Endothelial cell (in vitro differentiated cells): ENCODE measurements at places on chromosomes 13 and 19.

- no peak for DNase-seq
These were observed 316 bp upstream of the ZNF530 start for GRCh38 chr19:57599377-57599760.

- no peak for DNase-seq
These were observed 3.9 kb upstream of the CD209 start for GRCh38 chr19:7751157-7751783.

DNA sequence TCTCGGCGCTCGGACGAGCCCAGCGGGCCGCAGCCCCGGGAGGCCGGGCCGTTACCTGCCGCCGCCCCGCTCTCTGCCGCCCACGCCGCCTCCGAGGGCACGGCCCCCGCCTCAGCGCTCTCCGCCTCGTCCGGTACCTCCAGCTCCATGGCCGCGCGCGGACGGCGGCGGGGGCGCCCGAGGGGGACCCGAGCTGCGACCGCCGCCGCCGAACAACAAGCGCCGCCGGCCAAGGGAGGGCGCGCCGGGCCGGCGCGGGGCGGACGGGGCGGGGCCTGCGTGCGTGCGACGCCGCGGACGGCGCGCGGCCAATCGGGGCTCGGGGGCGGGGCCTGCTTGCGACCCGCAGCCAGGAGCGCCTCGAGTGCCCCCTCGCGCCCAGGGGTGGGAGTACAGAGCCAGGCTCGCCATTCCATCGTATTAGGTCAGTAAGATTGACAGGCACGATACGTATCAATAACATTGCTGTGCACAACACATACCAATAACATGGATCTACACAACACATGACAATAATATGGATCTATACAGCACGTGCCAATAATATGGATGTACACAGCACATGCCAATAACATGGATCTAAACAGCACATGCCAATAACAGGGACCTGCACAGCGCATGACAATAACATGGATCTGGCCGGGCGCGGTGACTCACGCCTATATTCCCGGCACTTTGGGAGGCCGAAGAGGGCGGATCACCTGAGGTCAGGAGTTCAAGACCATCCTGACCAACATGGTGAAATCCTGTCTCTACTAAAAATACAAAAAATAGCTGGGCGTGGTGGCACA is at the start of gene PIP5K1C:
PIP5K1C (minus strand) TSS at position 227 of the 791 bp plus-strand sequence; CDS start at position 149, 78 bp downstream.
- peak; percentile 99 for DNase-seq

GRCh38 chr19:30253581-30253996 is 118.6 kb upstream of the ZNF536 start:
- DNase-seq, result no peak

DNA sequence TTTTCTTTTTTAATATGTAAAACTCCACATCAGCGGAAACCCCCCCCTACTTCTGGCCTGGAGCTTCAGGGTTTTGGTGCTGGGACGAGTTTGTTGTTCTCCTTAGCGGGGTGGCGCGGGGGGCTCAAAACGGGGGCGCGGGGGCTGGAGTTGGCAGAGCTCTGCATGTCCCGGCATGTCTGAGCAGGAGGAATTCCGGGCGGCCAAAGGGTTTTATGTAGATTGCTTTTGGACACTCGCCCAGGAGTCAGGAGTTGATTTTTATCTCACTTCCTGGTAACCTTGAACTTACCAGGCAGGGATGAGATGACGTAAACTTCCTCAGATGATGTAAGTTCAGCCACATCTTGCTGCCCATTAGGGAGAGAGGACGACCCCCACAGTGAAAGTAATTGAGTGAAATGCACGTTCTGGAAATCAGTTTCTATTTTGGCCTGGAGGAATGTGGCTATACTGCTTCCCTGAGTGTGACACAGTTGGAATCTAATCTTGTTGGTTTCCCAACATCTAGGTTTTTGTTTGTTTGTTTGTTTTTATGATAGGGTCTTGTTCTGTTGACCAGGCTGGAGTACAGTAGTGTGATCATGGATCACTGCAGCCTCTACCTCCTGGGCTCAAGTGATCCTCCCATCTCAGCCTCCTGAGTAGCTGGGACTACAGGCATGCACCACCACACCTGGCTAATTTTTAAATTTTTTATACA is 21.0 kb upstream of the GDF15 start:
- peak; percentile 15 for DNase-seq

GRCh38 chr13:38002606-38003005 is 133.0 kb upstream of the TRPC4 start:
- DNase-seq, result no peak

DNA sequence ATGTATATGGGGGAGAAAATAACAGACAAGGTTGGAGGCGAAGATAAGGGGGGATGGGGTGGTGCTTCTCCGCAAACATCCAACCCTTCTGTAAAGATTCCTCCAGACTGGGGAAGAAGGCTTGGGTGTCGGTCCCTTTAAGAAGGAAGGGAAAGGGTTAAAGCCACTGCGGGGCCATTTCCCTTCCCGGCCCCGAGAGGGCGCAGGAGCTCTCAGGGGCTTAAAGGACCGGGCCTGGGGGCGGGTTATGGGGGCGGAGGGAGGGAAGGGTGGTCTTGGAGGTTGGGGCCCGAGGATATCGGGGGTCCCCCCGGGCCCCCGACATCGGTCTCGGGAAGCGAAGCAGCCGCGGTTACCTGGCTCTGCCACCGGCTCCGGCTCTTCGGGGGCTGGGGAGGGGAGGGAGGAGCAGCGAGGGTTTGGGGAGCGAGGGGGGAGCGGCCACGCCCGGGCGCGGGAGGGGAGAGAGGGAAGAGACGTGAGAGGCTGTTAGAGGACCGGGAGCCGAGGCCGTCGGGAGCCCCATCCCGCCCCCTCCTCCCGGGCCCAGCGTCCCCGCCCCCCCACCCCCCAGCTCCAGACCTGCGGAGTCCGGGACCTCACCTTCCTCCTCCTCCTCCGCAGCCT is 2.8 kb downstream of the TNNT1 start:
- no peak for DNase-seq

GRCh38 chr13:50812242-50812641 is 31.2 kb downstream of the DLEU7 start:
- DNase-seq, result no peak

- DNase-seq, result no peak
These were observed 11.3 kb downstream of the ZFR2 start for GRCh38 chr19:3857449-3858003.

GRCh38 chr13:27915301-27916207 is 4.2 kb upstream of the PDX1 start:
- no peak for DNase-seq

GRCh38 chr19:33219261-33219815 is 6.3 kb downstream of the SLC7A10 start:
- no peak for DNase-seq

GRCh38 chr13:23901365-23901764 is 4.1 kb upstream of the C1QTNF9B start:
- DNase-seq, result no peak

GRCh38 chr13:41720839-41721561 is 239.9 kb downstream of the VWA8 start:
- DNase-seq, result no peak

- DNase-seq, result no peak
These were observed 3.4 kb downstream of the CCNE1 start for GRCh38 chr19:29815231-29815630.

DNA sequence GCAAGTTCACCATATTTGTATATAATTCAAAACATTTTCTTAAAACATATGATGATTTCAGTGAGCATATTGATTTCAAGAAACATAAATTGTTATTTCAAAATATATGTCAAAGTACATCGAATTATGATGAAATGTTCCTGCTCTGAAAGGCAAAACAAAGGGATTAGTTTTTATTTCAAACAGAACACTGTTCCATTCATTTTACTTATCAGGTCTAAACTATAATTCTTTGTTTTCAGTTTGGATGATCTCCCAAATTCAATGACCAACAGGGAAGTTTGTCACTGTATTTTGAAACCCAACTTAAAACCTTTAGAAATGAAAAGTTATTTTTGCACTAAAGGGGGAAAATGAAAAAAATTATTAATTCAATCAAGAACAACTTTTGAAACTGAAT is 610.2 kb downstream of the SLITRK1 start:
- DNase-seq, result no peak

GRCh38 chr13:52811841-52812240 is 36.6 kb downstream of the PCDH8 start:
- DNase-seq, result no peak

DNA sequence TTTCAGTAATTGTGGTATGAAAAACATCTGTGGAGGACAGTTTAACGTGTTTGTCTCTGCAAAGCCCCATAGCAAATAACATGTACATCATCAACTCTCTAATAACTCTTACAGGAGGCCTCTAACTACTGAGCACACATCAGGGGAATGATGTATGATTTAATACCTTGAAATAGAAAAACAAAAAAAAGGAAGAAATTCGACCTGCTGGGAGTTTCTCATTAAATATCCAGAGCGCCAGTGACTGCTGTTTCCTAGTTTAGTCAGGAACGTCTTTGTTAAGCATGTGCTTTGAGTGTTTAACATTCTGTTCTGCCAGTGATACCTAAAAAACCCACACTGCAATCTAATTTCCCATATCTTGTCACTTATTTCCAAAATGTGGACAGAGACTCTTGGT is 235.4 kb downstream of the PCDH20 start:
- DNase-seq, result no peak

- no peak for DNase-seq
These were observed 170.0 kb downstream of the KDM4B start for GRCh38 chr19:5138606-5139582.

DNA sequence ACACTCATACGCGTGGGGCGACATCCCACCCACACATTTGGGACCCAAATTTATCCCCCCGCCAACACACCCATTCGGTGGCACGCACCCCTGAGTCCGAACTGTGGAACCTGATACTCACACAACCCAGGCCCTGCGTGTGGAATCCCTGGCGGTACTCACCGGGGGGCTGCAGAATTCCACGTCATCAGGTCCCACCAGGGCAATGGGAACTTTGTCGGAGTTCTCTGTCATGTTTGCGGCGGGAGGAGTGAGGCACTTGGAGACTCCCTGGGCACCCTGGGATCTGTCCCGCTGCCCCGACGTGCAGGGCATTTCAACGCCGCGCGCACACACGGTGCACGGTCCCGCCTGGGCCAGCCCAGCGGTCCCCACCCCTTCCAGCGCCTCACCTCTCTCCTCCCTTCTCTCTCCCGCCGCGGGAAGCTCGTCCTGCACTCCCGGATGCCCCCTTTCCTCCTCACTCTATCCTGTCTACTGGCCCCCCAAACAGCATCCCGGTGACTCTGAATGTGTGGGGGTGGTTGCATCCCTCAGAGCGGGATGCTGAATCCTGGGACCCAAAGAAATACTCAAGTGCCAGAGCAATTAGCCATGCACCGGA is at the start of gene CNMD:
CNMD (minus strand) TSS at position 353 of the 604 bp plus-strand sequence; CDS start at position 234, 119 bp downstream.
- peak; percentile 8 for DNase-seq

GRCh38 chr19:3073931-3074595 is 11.8 kb upstream of the TLE5 start:
- no peak for DNase-seq

DNA sequence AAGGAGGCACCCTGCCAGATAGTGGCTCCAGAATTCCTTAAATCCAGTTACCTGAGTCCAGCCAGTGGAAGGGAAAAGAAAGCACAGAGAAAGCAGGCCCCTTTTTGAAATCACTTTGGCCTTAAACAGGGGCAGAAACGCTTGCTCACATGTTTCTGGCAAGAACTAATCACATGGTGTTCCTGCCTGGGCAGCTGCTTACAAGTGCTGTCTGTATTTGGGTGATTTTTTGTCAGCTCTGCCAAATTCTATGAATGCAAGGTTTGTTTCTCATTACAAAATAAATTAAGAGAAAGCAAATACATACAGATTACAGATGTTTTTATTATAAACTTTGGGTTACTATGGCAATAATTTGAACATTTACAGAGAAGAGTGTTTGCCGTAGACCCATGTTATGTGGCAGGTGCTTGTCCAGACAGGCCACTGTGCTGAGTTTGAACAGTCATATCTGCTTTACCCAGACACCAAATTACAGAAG is 1237.8 kb downstream of the SLITRK5 start:
- DNase-seq, result no peak

- peak; percentile 57 for DNase-seq
These were observed 69.6 kb downstream of the STK24 start for GRCh38 chr13:98507282-98507797.

DNA sequence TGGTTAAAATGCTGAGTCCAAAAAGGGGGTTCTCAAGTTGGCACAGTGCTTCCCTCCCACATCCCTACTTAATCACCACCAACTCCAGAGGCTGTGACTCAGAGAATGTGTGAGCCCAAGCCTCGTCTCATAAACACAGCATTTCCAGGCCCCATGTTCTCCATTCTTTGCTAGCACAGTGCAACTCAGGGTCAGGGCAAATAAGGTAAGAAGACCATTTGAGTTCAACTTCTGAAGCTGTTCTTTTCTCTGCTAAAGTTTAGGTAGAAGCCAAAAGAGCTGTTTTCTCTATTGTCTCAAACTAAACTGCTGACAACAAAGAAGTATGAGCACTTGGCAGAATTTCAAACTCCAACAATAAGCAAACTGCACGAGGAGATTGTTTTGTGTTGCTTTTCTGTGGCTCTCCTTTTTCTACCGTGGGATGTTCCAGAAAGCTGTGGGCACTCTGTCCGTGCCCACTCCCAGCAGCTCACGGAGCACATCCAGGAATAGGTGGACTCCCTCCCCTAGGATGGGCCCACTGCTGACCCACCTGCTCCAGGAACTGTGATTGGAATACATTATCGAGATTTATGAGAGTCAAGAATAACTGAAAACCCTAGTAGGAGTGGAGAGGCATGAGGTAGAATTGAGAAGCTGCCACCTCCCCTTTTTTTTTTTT is 494.3 kb downstream of the COG6 start:
- DNase-seq, result no peak
